ENCODE measurements at places on chromosomes 4 and X. TPM values are rescaled to one million over a fixed set of nuclear protein-coding genes. Genes with fewer than 3 reads are reported as not detected.

GRCh38 chr4:52611030-52611555, 48.0 kb downstream of the USP46 start:
- no peak for DNase-seq

Gene NDNF
- total RNA-seq: 2.9 TPM

Gene MEPE
- total RNA-seq: not detected

- DNase-seq: peak; percentile 94
Measured at GRCh38 chrX:49172280-49172780, 632 bp downstream of the PLP2 start.

GRCh38 chrX:34655501-34656455, 1.3 kb downstream of the TMEM47 start:
- DNase-seq: no peak

- DNase-seq: no peak
Measured at GRCh38 chrX:40080894-40081678, 16.7 kb downstream of the BCOR start.
